ENCODE measurements at places on chromosomes 6 and 20.

DNA sequence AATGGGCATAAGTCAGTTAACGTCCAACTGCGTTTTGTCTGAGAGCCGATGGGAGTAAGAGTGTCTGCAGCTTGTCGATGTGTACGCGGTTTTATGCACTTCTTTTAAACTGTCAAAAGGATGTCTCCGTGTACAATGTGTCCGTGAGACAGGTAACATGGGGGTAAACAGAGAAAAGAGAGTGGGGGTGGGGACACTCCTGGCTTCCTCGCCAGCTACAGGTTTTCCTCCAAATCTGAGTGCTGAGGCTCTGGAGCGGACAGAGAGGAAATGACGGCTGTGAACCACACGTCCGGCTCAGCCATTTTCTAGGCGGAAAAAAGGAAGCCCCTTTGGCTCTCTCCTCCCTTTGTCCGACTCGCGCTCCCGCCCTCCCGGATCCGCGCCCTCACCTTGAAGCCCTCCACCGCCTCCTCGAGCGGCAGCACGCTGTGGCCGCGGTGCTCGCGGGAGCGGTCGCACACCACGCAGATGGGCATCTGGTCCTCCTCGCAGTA, 916 bp downstream of the TRIM27 start:
- DNase-seq, result no peak

DNA sequence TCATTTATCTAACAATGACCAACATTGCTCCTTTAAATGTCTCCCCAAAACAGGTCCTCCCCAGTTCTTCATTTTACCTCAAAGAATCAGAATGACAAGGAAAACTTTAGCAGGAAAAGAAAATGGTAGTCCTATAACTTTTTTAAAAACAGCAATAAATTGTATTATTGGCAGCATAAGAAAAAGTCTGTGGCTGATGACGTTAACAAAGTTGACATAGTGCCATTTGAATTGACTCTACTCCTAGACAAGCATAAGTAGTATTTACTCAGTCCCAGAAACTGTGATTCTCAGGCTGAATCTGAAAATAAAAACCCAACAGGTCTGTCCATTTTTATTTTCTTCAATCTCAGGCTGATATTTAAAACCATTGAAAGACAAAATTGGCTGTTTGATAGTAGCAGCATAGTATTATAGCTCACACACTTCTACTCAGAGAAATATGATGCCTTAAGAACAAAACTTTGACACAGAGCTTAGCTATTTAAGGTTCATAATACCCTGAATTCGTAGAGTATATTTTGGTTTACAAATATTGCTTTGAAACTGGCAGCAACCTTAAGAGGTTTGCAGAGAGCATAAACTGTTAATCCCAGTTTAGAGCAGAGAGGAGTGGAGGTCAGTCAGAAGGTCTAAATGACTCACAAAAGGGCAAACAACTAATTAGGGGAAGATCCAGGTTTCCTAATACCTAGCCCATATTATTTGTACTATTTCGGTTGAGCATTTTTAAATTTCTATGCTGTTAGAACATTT, 35.0 kb upstream of the TENT5A start:
- no peak for DNase-seq

DNA sequence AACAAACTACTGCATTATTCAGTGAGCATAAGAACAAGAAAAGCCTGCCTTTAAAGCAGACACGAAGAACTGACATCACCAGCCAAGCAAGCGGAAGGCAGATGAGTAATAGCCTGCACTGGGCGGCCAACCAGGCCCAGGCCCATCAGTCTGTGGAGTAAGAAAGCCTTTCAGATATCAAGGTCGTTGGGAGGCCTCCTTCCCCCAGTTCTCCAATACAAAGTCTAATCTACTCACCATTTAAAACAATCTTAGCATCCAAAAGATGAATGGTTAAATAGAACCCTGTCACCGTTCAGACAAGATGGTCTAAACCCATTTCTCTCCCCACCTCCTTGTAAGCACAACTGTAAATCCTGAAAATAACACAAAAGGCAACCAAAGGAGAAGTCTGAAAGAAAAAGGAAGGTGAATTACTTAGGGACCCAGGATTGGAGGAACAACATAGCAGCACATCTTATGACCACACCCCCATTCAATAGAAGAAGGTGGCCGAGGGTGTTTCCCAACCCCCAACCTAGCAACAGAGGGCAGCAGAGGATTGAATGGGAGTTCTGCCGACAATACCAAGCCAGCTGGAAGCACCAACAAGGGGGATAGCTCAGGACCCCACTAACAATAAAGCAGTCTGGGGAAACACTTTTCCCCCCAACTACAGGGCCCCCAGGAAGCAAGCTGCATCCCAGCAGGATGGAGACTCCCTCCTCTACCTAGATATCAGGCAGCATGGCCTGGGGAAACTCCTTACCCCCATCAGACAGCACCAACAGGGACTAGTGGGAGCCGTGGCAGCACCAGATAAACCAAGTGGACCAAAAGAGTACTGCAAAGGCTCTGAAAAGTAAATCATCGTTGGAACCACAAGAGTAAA, 67.9 kb downstream of the ZHX3 start:
- no peak for DNase-seq

DNA sequence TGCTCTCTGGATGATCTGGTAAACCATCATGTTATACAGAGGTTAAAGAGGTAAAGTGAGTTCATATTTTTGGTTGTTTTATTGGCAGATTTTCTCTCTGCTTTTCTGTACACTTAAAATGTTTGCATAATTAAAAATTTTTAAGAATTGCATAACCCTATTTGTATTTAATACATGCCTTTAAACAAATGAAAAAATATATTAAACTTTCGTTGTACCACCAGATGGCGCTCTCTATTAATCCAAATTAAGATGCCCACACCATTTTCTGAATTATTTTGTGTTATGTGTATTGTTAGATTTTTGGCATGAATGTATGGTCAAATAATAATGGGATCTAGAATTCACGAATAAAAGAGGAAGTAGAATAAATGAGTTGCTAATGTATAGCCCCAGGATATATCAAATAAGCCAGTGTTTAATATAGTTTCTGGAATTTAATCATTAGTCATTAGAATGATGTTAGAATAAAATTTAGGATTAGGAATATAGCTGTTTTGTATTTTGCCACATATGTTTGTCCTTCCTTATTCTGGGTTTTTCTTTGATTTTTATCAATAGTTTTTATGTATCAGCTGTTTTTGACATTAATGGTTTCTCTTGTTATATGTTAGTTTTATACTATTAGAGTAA, 38.9 kb downstream of the SMAP1 start:
- no peak for DNase-seq

- DNase-seq, result no peak
Measured at GRCh38 chr20:25318471-25319240, 70.8 kb downstream of the PYGB start.

DNA sequence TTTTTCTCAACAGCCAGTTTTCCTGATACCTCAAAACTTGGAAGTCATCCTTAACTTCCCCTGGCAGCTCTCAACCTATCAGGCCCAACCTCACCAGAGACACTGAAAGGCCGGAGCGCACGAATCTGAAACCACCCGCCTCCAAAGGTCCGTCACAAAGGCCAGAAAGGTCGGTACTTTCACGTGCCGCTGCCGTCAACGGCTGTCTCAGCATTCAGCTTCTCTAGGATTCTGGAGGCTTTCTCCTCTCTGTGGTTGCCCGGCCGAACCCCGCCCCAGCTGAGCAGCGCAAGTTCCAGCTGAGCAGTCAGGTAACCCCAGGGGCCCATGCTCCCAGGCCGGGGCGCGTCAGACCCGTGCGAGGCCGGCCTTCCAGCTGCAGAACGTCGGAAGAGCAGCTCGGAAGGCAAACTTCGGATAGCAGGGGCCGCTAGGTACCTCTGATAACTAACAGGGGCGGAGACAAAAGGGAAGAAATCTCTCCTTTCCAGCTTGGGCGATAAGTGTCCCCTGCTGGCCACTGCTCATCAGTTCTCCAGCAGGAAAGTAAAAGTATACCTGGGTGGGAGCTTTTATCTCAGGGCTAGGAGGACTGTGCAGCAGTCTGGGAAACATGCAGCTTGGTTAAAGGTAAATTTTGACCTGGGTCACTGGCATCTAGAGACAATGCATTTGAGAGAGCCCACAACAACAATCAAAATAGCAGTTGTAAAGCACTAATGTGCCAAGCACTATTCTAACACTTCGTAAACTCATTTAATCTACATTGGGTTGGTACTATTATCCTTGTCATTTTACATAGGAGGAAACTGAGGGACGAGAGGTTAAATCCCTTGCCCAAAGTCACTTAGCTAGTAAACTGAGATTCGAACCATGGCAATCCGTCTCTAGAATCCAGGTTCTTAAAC, 16.1 kb downstream of the ZSCAN12 start:
- no peak for DNase-seq

- DNase-seq, result no peak
Measured at GRCh38 chr20:4411744-4412143, 310.0 kb upstream of the PRND start.

DNA sequence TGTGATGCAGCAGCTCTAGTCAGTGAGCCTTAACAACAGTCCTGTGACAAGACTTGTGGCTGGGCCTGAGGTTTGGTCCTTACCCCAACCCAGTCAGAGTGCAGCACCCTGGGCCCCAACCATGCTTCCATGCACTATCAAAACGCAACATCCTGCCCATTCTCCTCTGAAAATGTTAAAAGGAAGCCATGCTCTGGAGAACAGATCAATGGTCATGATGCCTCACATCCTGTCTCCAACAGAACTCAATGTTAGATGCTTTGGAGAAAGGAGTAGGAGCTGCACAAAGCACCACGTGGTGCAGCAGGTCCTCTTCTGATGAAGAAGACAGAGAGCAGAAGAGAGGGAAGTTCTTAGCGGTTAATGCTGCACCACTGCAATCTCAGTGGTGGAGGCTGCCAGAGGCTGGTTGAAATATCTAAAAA, 41.9 kb downstream of the TRAM2 start:
- no peak for DNase-seq

- DNase-seq, result no peak
Measured at GRCh38 chr6:2731281-2731909, 19.3 kb downstream of the MYLK4 start.

DNA sequence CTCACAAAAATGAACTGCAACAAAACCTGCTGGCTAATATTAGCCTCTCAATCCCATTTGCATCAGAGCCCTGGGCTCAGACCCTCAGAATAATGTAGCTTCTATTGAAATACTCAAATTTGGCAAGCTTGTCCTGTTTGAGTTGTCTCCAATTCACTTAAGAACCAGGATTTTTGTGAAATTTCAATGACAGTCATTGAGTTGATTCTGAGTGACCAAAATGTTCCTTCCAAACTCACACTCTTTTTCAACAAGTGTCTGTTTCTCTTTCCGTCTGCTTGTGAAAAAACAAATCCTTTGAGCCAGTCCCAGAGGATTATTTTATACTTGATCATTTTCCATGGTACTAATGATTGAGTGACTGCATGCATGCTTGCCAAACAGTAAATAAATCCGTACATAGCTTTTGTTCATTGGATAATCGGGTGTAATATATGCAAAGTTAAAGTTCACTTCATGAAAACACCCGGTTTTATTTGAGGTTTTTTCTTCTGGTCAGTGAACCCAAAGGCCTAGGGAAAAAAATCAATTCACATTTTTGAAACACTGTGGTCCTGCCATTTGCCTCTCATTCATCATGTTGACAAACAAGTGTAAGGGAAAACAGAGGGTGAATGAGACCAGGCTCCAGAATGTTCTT, 16.4 kb upstream of the SLC22A2 start:
- DNase-seq, result no peak

- no peak for DNase-seq
Measured at GRCh38 chr6:155894758-155895157, 439.1 kb upstream of the NOX3 start.

DNA sequence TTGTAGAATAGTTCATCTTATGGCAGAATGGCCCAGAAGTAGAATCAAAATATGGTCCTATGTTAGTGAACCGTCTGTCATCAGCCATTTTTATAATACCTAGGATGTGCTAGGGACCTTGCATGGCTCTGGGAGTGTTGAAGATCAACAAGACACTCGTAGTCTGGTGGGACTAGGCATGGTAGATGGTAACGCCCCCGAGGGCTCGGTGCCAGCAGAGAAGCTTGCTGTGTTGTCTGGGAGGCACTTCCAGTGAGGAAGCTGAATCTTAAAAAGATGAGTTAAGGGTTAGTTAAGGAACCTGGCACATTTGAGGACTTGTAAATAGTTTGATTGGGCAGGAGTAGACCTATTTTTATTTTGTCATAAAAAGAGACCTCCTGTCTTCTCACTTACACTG, 82.4 kb downstream of the MAP3K4 start:
- no peak for DNase-seq

- no peak for DNase-seq
Measured at GRCh38 chr6:139597771-139598755, 223.6 kb upstream of the CITED2 start.

GRCh38 chr20:63503524-63503923, 4.6 kb upstream of the EEF1A2 start:
- no peak for DNase-seq

GRCh38 chr6:79570129-79571029, 33.1 kb upstream of the LCA5 start:
- DNase-seq, result no peak

DNA sequence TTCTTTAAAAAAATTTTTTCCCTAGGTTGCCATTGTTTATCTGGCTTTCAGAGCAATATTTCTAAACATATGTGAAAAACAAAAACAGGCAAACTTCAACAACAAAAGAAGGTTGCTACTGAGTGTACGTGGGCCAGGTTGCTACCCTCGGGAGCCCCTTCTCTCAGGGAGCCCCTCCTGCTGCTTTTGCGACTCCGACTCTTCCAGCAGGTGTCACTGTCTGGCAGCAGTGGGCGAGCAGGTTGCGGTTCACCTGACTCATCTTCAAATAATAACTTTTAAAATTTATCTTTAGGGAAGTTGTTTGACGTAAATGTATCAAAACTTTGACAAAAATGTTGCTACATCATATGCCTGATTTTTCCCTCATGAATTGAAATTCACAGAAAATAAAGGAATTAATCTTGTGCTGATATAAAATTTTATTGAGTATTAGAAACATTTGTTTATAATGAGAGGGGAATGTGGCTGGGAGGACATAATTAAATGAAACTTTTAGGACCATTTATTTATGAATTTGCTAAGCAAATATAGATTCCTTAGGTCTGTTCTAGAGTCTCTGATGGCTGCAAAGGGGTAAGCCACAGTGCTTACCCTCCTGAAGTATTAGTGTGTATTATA, 138.8 kb downstream of the HIVEP1 start:
- DNase-seq, result no peak

GRCh38 chr20:11454966-11455799, 462.5 kb upstream of the BTBD3 start:
- no peak for DNase-seq

DNA sequence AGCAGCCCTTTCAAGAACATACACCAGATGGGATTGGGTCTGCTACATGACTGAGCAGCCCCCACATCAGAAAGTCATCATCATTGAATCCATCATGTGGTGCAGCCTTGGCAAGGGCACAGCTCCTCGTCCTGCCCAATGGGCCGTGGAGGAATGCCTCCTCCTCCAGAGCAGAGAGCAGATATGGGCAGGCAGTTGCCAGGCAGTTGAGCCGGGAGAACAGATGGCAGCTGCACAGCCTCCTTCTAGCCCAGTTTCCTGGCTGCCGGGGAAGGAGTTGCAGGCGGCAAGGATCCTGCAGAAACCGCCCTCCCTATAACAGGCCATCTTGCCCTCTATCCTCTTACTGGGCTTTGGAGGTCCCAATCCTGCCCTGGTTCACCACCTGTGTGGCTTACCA, 11.9 kb upstream of the ZFAND3 start:
- no peak for DNase-seq
